WERI-Rb-1 (cell line): ENCODE measurements at places on chromosomes 7 and 10.

GRCh38 chr10:20415684-20416083, 481.4 kb downstream of the NEBL start:
- no peak for DNase-seq

GRCh38 chr7:32594965-32595490, 99.7 kb downstream of the AVL9 start:
- DNase-seq = no peak

- no peak for DNase-seq
Observed at GRCh38 chr7:41855798-41856197, 152.9 kb upstream of the INHBA start.

- no peak for DNase-seq
Observed at GRCh38 chr10:90960355-90960814, 39.5 kb upstream of the ANKRD1 start.

GRCh38 chr7:15158141-15158810, 255.7 kb upstream of the DGKB start:
- no peak for DNase-seq

- DNase-seq = no peak
Observed at GRCh38 chr10:46555366-46555712, 1.1 kb downstream of the GPRIN2 start.
